Hepatocyte (in vitro differentiated cells): ENCODE measurements at places on chromosomes 2 and 18.

DNA sequence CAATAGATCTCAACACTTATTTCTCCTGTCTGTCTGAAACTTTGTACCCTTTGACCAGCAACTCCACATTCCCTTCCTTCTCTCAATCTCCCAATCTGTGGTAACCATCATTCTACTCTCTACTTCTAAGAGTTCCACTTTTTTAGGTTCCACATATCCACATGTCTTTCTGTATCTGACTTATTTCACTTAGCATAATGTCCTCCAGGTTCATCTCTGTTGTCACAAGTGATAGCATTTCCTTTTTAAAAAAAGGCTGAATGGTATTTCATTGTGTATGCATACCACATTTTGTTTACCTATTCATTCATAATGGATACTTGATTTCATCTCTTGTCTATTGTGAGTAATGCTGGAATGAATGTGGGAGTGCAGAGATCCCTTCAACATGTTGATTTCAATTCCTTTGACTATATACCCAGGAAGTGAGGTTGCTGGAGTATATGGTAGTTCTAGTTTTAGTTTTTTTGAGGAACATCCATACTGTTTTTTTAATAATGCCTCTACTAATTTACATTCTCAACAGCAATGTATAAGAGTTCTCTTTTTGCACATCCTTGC lies 18.8 kb upstream of the MMADHC start:
- no peak for DNase-seq

DNA sequence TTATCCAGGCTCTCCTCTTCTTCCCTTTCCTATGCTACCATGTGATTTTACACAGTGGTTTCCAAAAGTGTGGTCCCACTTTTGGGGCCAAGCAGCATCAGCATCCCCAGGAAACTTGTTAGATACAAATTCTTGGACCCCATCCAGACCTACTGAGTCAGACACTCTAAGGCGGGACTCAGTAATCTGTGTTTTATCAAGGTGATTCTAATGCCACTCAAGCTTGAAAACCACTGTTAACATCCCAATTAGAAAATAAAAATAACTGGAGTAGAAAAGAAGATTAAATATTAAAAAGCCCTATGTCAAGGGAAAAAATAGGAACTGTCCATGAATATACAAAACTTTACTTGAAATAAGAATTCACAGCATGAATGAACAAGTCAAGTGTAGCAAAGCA lies 10.8 kb downstream of the DSG2 start:
- DNase-seq, result no peak

DNA sequence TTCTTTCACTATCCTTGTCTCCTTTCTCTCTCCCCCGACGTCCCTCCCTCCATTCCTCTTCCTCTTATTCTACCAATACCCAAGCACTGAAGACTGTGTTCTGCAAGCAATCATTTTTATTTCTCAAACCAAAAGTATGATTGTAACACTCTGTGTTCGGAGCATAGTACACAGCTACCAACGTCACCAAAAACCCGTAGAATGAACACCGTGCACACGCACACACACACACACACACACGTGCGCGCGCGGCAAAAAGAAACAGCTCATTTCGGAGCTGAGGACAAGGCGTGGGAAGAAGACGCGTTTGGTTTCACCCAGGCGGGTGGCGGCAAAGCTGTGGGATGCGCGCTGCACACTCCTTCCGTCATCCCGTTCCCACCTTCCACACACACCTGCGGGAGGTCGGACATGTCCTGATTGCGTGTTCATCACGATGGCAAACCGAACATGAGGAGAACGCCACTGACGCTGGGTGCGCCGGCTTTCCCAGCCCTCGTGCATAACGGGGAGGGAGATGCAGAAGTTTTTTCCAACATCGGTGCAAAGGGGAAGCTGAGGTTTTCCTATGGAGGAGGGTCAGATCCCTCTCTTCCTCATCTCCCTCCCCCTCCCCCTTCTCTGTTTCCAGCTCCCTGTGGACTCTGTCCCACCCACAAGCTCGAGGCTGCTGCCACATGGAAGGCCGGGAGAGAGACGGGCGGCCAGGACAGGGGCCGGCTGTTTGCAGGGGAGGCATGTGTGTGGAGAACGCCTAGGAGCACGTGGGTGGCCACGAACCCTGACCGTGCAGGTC lies 20.4 kb downstream of the MBP start:
- DNase-seq, result no peak

DNA sequence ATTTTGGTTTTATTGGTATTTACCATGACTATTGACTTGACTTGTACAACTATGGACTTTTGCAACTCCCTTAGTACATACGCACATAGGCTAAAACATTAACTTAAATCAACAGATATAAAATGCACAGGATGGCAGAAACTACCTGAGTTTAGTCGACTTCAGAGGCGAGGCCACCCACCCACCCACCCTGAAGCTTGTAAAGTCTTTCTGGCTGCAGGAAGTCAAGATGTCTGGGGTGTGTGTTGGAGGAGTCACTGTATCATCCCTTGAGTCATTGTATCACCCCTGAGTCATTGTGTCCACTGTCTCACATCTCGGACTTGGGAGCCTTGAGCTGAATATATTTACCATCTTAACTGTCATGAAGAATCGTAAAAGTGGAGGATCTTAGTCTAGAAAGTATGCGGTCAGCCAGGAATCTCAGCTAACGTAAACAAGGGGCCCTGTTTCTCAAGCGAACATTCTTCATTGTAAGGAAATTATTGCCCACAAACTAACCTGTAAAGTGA lies 140.0 kb upstream of the ST6GAL2 start:
- DNase-seq, result peak; percentile 61

DNA sequence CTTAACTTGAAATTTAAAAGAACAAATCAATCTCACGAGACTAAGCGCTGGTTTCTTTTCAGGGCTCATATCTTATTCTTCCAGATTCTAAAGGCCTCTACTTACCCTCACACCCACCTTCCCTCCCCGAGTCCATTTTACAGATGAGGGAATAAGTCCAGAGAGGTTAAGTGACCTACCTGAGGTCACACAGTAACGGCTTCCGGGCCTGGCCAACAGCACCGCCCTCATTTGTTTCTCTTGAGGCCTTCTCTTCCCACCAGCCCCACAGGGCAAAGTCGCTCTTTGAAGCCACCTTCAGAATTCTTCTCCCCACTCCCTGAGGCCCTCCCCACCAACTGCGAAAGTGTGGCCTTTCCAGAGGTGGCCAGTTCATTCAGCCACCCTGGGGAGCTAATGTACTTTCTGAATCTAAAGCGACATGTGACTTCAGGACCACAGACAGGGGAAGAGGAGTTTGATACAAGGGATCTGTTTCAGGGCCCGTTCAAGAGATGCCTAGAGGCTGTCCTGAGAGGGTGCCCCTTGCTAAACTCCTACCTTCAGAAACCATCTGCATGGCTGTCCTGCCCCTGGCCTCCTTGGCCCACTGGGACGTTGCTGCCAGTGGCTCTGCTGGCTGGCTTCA lies 275.3 kb downstream of the HAUS1 start:
- DNase-seq, result no peak

GRCh38 chr2:192952245-192952644 lies 757.5 kb upstream of the TMEFF2 start:
- DNase-seq, result no peak

DNA sequence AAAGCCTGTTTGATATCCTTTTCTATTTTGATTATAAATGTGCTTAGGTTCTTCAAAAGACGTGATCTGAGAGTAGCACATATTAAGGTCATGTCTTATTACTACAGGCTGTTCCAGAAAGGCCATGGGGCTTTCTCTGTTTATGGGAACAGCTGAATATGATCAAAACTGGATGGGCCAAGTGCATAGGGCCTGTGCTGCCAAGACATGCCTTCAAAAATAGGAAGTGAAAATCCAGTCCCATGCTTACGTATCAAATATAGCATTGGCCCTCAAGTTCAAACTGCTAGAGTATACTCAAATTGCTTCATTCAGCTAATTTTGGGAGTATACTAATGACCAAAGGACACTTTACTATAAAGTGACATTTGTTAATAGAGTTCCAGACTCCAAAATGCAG lies 24.1 kb downstream of the SLC25A52 start:
- no peak for DNase-seq

DNA sequence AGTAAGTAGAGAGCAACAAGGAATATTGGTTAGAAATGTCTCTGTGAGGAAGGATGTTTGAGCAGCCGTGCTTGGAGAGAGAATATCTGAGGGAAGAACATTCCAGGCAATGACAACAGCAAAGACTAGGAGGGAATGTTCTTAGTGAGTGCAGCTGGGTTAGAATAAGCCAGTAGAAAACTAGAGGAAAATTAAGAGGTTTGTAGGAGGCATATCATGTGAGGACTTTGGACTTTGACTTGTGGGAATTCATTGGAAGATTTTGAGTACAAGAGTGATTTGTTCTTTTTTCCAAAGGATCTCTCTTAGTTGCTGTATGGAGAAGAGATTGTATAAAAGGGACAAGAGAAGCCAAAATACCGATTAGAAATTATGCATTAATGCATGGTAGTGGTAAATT lies 47.2 kb downstream of the PPM1B start:
- no peak for DNase-seq

- peak; percentile 83 for DNase-seq
Measured at GRCh38 chr2:202035089-202035940, 1.7 kb downstream of the FZD7 start.

- peak; percentile 19 for DNase-seq
Measured at GRCh38 chr2:17757321-17757720, 3.4 kb downstream of the GEN1 start.

DNA sequence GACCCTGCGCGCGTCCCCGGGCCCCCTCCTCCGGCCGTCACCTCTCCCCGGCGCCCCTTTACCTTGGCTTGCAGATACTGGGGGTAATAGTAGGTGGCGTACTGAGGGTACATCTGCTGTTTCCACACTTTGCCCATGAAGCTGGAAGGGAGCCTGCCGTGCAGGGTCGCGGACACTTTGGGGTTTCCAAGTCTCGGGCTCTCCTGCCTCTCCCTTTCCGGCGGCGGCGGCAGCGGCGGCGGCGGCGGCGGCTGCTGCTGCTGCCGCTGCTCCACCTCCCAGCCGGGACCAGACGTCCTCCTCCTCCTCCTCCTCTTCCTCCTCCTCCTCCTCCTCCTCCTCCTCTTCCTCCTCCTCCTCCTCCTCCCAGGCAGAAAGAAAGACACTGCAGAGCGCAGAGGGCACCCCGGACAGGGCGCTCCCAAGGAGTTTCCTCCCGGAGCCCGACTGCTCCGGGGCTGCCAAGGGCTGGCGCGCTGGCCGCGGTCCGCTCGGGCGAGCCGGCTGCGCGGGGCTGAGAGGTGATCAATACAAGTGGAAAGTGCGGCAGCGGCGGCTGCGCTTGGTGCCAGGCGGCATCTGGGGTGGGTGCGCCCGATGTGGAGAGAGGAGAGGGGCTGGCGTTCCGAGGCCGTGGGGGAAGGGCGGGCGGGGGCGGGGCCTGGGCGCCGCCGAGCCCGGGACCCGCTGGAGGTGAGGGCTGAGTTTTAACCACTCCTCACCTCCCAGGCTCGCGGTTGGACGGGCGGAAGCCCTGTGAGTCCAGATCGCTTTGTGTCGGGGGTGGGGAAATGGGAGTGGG lies at the start of gene RBMS1:
RBMS1 (minus strand) TSS at position 581 of the 802 bp plus-strand sequence; CDS start at position 137, 444 bp downstream.
- DNase-seq, result peak; percentile 83

DNA sequence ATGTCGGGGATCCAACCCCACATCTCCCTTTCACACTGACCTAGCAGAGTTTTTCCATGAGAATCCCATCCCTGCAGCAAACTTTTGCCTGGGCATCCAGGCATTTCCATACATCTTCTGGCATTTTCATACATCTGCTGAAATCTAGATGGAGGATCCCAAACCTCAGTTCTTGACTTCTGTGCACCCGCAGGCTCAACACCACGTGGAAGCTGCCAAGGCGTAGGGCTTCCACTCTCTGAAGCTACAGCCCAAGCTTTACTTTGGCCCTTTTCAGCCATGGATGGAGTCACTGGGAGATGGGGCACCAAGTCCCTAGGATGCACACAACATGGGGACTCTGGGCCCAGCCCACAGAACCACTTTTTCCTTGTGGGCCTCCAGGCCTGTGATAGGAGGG lies 32.2 kb upstream of the TEX51 start:
- no peak for DNase-seq

DNA sequence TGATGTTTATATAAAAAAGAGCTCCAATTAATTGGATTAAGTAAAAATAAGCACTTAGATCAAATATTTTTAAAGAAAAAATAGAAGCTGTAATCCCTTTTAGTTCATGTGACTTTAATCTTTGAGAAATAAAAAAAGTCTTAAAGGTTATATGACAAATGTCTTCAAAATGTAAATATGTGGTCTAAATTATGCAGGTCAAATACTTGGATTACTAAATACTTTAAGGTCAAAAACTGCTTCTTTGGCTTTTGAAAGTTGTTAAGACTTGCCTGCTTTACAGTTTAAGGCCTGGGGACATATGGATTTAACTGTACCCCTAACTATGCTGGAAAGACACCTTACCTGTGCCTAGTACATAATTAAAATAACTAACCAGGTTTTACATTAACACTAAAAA lies 15.5 kb upstream of the PDK1 start:
- DNase-seq, result no peak

GRCh38 chr2:170113168-170113894 lies 64.6 kb upstream of the MYO3B start:
- no peak for DNase-seq

GRCh38 chr18:36128907-36129299 lies 237 bp downstream of the SLC39A6 start:
- DNase-seq, result no peak

- no peak for DNase-seq
Measured at GRCh38 chr2:121150713-121151112, 134.3 kb downstream of the TFCP2L1 start.

- no peak for DNase-seq
Measured at GRCh38 chr2:223062396-223062795, 10.4 kb downstream of the KCNE4 start.

- no peak for DNase-seq
Measured at GRCh38 chr2:26235089-26235488, 9.3 kb downstream of the HADHA start.

DNA sequence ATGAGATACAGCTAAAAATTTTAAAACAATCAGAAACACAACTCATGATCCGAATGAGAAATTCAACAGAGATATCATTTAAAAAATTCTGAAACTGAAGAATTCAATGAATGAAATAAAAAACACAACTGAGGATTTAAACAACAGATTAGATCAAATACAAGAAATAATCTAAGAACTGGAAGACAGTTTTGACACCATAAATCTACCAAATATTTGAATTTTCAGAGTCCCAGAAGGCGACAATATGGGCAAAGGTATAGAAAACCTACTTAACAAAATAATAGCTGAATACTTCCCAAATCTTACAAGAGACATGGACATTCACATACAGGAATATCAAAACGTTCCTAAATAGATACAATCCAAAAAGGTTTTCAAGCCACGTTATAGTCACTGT lies 221.9 kb downstream of the OTX1 start:
- DNase-seq, result no peak

- DNase-seq, result no peak
Measured at GRCh38 chr2:223606946-223607345, 4.8 kb upstream of the SCG2 start.

- peak; percentile 83 for DNase-seq
Measured at GRCh38 chr2:65264821-65265670, 37.4 kb downstream of the ACTR2 start.

- DNase-seq, result no peak
Measured at GRCh38 chr2:178114462-178114861, 2.2 kb downstream of the RBM45 start.

DNA sequence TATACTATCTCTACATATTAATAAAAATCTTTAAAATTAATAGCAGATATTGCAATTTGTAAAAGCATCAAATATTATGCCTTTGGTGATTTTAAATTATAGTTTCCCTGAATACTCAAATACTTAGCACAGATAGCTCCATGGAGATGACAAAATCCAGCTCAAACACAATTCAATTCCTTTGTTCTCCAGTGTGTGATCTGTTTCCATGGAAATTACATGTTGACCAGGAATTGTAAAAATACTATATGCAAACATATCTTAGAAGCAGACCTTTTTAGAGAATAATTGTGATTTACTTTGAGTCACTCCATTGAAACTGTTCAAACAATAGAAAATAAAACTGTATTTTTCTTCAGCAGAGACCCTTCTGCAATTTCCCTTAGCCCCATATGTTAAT lies 68.3 kb downstream of the FAM161A start:
- no peak for DNase-seq
